CD4-positive, alpha-beta T cell treated with Interleukin-6 at 100 ng/mL for 8 hours (primary cell): ENCODE measurements at places on chromosomes 13 and 19.

- no peak for DNase-seq
These were observed 253.3 kb upstream of the TSHZ3 start for GRCh38 chr19:31602548-31602947.

GRCh38 chr13:110499621-110500281 lies 61.8 kb downstream of the RAB20 start:
- no peak for DNase-seq

- DNase-seq: no peak
These were observed 332.2 kb upstream of the SGCG start for GRCh38 chr13:22848539-22849052.

- DNase-seq: peak; percentile 60
These were observed 1.2 kb downstream of the PPM1N start for GRCh38 chr19:45499196-45500180.

GRCh38 chr13:101202590-101202989 lies 213.7 kb downstream of the NALCN start:
- no peak for DNase-seq

DNA sequence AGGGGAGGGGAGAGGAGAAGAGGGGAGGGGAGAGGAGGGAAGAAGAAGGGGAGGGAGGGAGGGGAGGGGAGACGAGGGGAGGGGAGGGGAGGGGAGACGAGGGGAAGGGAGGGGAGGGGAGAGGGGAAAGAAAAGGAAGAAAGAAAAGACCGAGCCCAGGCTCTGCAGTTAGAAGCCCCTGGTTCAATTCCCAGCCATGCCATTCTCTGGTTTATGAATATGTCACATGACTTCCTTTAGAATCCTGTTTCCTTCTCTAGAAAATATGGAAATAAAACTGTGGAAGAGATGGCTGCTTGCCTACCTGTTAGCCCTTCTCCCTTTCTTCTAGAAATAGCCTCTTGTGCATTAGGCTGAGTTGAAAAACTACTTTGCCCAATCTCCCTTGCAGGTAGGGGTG lies 14.3 kb downstream of the TNNT1 start:
- DNase-seq: no peak

GRCh38 chr13:89029062-89029461 lies 1357.9 kb downstream of the SLITRK5 start:
- no peak for DNase-seq

GRCh38 chr19:40081411-40081810 lies 9.3 kb downstream of the ZNF780A start:
- no peak for DNase-seq
